COR-L47 (cell line): ENCODE measurements at places on chromosomes 1 and 21.
A peak's percentile ranks its signal among the peaks of the same experiment; 100 is the strongest.

DNA sequence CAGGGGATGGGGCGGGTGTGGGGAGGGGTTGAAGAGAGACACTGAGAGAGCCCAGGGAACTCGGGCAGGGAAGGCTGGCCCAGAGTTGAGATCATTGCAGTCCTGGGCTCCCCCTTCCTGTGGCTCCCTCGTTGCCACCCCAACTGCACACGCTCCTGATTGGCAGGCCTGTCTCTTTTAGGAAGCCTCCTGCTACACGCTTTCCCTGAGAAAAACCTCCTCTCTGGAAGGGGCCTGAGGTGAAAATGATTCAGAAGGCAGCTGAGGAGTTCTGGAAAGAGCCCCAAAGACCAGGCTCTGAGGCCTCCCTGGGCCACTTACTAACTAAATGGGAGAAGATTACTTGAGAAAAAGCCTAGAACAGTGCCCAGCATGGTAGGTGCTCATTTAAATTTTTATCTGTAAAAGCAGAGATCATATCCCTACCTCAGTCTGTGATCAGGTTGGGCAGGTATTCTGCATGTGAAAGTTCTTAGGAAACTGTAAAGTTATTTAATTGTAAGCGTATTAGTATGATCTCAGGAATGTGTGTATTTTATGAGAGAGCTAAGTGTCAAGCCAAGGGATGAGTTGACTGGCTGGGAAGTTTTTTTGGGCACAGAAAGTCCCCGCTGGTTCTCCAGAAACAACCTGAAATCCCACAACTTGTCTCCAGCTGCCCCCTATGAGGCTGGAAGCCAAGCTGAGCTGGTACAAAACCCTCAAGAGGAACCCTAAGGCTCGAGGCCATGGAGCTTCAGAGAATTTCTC lies 65.2 kb upstream of the EPS8L3 start:
- DNase-seq: no peak

GRCh38 chr1:60283690-60284089 lies 210.1 kb upstream of the C1orf87 start:
- no peak for DNase-seq

DNA sequence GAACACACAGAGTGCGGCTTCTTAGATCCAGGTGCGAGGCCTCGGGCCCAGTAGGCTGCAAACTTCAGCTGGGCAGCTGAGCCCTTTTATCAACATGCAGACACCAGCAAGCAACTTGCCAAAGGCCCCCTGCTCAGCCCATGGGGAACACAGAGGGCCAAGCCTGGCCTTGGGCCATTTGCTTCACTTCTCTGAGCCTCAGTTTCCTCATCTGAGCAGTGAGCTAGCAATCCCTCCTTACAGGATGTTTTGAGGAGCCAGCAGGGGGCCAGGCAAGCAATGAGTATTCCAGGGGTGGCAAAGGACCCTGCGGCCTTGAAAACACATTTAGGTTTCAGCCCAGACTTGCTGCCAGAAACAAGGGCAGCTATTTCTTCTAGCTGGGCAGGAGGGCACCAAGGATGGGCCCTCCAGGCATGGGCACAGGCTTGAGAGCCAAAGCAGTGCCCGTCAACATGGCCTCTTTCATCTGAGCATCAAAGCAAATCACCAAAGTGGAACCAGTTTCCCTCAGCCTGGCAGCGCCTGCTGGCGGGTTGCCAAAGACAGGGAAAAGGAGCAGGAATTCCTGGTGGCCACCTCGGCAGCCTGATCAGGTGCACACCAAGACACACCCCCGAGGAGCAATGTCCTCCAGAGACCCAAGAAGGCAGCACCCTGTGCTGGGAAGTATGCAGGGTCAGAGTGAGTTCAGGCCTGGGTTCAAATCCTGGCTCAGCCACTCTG lies 1.4 kb downstream of the MATN1 start:
- peak; percentile 51 for DNase-seq

- DNase-seq: no peak
These were observed 56.8 kb upstream of the GNG12 start for GRCh38 chr1:67889953-67890567.

DNA sequence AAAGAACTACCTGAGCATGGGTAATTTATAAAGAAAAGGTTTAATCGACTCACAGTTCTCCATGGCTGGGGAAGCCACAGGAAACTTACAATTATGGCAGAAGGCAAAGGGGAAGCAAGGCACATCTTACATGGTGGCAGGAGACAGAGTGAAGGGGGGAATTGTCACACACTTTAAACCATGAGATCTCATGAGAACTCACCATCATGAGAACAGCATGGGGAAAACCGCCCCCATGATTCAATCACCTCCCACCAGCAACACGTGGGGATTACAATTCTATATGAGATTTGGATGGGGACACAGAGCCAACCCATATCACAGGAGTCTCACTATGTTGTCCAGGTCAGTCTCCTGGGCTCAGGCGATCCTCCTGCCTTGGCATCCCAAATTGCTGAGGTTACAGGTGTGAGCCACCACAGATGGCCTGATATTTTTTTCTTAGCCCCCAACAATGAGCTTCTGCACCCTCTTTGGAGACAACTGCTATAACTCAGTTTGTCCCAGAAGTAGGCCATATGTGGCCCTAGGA lies 22.5 kb upstream of the MORC3 start:
- DNase-seq: no peak

- DNase-seq: no peak
These were observed 51.1 kb downstream of the SKI start for GRCh38 chr1:2279210-2279639.

DNA sequence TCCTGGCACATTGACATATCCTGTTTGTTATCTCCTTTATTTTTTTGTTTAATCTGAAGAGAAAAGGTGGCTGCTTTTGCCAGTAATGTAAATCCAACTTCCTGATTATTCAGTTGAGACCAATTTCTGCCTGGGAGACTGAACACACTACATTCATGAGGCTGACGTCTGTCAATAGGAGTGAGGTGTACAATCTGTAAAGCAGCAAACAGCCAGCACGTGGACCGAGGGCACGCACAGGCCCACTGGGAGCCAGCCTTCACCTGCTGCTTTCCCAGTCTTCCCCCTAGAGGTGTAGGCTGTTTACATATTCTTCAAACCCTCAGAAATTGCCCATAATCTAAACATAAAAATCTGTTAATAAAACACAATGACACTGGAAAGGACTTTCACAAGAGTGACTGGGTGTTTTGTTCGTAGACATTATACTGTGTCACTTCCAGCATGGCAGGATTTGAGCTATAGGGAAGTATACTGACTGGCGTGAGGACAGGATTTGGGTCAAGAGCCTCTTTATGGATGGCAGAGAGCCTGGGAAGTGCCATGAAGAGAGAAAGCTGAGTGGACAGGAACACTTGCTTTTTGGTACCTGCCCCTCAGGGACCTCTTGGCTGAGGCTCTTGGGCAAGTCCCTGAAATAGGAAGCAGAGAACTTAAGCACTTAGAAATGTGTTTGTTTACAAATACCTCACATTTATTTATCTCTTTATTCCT lies 552.9 kb upstream of the CAMK1G start:
- DNase-seq: no peak

DNA sequence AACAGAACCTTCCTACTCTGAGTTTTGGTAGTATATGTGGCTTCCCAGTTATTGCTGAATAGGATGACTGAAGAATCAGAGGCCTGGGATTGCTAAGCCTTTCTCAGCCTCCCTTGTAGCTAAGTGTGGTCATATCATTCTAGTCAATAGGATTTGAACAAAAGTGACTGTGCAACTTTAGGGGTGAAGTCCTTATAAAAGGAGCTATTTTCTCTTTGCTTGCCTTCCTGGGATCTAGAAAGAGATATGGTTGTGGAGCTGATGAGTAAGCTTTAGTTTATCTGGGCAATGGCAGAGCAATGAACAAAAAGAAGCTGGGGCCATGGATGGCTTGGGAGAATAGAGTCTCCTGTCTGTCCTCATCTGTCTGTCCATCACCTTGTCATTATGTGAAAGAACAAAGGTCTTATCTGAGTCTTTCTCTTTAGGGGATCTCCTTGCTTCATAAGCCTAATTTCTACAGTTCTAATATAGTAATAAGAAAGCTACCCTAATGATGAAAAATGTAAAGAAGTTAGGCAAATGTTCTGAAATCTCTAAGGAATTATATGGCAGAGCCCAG lies 91.5 kb downstream of the TENT5C start:
- no peak for DNase-seq

DNA sequence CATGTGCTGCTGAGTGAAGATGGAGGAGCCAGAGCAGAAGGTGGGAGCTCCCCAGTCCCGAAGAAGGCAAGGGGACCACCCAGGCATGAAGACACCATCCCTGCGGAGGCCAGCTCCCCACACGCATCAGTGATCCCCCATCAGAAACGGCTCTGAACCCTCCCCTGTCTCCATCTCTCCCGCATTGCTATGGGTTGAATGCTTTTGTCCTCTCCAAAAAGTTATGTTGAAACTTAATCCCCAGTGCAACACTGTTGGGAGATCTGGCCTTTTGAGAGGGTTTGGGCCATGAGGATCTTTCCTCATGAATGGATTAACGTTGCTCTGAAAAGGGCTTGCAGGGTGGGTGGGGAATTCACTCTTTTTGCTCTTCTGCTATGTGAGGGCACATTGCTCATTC lies 147.6 kb downstream of the AJAP1 start:
- no peak for DNase-seq
